ENCODE measurements at places on chromosomes 1 and 21.

DNA sequence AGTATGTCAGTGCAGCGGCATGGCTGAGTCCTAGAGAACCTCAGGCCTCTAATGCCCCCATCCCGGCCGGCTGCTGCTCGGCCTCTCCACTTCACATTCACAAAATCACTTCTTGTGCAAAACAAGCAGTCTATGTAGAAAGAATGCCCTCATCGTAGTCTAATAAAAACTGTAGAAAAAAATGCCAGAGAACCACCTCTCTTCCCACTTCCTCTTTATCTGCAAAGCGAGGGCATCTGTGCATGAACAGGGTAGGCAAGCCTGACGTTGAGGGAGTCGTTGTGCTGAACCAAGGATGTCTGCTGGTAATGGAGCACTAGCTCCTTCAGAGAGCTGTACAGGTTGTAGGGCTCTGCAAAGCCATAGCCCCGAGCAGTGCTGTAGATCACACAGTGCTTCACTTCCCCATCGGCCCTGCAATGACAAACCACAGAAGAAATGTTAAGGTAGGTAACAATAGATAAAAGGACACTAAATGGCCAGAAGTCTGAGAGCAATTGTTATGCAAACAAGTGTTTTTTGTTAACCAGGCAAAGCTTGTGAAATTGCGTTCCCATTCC, 88.9 kb downstream of the PIK3R3 start:
- no peak for DNase-seq

DNA sequence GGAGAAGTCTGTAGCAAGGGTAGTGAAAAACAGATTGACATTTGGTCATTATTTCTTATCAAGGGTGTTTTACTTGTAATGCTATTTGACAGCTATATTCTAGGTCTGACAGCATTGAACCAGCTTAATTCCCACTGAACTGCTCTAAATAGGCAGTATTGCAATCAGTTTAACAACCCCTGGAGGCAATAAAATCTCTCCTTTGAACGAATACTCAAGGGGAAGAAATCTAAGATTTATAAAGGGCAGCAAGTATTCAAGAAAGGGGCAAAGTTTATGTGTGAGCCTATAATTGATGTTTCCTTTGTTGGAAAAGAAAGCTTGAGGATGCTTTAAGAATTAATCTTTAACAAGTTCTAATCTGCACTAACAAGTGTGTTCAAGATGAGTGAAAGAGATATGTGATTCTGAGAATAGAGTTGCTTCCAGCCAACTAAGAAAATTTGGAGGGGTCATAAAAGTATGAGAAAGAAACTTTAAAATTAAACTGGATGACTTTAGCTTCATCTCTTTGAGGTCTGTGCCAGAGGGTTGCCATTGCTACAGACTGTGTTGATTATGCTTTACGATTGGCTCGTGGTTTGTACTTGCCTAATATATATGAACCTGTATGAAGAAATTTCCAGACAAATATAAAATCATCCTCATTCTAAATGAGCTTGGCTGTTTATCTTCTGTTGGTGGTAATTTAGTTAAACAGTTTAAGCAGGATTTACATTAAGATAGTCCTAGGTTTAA, 72.5 kb downstream of the ZNF326 start:
- DNase-seq = no peak

DNA sequence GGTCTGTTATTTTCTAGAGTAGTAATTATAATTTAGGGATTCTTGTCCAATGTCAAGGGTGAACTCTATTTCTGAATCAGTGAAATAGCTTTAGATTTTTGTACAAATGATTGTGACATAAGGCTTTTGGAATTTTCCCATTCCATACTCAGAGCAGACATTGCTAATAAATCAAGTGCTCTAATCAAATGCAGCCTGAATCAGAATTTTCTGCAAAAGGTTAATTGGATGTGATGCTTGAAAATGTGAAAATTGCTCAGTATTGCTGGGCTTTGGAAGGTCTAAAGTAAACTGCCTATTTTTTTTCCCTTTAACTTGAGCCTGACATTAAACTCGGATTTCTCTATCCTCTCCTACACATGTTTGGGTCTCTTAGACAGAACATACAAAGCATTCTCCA, 23.2 kb downstream of the SGIP1 start:
- DNase-seq = no peak

DNA sequence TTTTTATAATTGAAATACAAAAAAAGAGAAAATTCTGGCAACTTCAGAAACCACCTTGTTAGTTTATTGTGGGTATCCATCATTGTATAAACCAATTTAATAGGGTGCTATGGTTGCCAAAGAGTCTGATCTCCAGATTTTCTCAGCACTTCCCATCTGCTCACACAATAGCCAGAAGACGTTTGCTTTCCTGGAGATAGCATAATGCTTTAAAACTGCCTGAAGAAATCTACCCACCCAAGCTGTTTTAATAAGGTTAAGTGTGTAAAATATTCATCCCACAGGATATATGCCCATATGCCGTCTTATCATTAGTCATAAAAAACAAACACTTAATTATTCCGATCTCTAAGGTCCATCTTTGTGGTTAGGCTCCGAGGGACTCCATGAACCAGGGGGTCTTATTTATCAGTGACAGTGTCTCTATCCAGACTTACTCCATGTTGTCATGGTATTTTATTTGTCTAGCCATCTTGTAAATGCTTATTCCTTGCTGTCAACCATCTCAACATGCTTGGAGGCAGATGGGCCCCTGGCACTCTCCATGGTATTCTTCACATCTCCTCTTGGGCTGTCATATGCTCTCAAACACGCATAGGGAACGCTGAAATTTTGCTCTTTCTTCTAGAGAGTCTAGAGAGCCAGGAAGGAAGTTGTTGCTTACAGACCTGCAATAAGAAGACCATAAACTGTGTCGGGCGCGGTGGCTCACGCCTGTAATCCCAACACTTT, 58.5 kb downstream of the MAP10 start:
- DNase-seq = no peak

DNA sequence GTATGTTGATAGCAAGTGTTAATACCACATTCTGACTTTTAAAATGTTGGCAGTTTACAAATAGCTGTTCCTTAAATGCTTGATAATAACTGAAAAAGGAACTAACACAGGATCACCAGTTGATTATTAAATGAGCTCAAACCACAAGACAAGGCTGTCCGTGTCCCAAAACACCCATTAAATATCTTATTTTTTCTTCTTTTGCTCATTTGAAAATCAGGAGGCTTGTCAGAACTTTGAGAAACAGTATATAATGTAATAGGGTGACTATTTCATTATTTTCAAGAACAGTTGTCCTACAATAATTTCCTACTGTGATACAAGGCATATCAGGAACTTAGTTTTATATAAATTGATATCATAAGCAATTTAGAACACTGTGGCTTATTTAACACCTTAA, 2.7 kb downstream of the CDKN2C start:
- DNase-seq = no peak

DNA sequence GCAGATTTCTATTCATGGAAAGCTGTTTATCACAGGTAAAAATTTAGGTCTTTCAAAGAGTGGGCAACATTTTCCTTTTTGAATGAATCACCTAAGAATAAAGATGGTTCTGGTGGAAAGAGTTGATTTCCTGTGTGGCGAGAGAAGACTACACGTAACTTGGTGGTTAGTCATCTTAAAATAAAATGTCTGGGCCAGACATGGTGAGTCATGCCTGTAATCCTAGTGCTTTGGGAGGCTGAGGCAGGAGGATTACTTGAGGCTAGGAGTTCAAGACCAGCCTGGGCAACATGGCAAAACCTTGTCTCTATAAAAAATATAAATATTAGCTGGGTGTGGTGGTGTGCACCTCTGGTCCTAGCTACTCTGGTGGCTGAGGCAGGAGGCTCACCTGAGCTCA, 65.7 kb downstream of the DISP1 start:
- peak; percentile 70 for DNase-seq

GRCh38 chr1:84479998-84480397, 932 bp downstream of the RPF1 start:
- DNase-seq = no peak

DNA sequence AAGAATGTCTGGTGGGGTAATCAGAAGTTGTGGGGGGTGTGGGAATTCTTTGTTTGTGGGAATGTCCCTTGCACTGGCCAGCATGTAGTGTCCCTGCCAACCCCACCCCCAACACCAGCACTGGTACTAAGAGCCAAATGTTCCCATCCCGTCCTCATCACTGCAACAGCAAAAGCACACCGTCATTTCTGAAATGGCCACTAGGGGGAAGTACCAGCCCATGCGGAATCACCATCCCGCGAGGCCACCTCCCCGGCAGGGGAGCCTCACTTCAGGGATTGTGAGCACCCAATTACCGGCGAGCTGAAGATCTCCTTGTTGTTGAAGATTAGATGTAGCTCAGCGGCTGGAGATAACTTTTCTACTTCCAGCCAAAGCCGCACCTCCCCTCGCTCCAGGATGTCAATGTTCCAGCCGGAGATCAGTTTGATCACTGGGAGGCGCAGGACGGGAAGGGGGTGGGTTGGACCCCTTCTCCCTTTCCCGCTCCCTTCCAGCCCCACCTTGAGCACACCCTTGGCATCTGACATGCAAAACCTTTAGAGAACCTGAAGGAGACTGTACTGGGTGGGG, 41.0 kb downstream of the MYOM3 start:
- DNase-seq = peak; percentile 76

GRCh38 chr1:168917796-168918195, 188.7 kb upstream of the ATP1B1 start:
- DNase-seq = no peak

DNA sequence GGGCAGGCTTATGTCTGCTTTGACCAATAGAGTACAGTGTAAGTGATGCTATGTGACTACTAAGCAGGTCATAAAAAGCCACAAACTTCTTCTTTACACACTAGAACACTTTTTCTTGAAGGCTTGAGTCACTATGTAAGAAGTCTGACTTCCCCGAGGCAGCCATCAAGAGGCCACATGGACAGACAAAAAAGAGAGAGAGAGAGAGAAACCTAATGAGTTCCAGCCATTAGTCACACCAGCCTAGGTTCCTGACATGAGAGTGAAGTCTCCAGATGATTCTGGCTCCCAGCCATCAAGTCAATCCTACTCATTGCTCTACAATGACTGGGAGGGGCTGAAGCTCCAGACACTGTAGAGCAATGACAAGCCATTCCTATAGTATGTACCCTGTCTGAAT, 101.4 kb downstream of the LHX9 start:
- DNase-seq = peak; percentile 96

GRCh38 chr1:222561656-222562055, 13.8 kb upstream of the HHIPL2 start:
- no peak for DNase-seq

DNA sequence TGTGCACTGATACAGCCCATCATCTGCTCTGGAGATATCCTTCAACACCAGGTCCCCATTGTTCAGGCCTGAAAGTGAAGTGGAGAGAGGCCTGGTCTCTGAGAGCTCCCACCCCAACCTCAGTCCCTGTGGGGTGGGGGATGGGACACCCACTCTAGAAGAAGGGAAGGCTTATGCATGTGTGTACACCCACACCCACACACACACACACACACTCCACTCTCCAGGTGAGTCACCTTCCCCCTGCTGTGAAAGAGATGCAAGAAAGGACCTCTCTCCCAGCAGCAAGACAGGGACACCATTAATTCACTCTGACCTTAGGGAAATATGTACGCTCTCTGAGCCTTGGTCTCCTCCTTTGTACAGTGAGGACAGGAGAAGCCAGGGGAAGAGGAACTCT, 5.9 kb downstream of the VSIG8 start:
- DNase-seq = peak; percentile 14

DNA sequence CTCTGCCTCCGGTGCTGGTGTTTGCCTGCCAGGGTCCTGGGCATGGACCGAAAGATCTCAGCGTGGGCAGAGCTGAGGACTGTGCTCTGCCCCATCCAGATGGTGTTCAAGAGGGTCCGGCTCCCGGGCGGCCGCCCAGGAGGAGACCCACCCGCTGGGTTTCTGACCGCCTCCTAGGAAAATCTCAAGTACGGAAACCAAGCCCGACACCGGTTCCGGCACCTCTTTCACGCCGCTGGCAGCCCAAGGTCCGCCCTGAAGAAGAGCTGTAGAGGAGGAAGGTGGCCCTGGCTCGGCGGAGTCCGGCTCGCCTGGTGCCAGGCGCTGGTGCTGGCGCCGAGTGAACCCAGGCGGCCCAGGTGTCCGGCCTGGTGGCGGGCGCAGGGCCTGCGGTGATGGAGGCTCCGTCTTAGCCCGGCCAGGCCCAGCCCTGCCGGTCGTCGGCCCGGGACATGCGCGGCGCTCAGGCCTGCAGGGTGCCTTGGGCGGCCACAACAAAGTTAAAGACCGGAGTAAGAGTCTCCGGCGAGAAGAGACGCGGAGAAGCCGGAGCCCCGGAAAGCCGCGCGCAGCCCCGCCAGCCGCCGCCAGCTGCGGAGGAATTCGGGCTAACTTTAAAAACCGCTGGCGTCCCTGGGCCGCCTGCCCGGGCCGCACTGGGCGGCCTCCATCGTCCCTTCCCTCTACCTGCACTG, 1.5 kb downstream of the GRIK3 start:
- no peak for DNase-seq

- DNase-seq = peak; percentile 85
Observed at GRCh38 chr1:206706298-206706791, 21.6 kb downstream of the MAPKAPK2 start.

DNA sequence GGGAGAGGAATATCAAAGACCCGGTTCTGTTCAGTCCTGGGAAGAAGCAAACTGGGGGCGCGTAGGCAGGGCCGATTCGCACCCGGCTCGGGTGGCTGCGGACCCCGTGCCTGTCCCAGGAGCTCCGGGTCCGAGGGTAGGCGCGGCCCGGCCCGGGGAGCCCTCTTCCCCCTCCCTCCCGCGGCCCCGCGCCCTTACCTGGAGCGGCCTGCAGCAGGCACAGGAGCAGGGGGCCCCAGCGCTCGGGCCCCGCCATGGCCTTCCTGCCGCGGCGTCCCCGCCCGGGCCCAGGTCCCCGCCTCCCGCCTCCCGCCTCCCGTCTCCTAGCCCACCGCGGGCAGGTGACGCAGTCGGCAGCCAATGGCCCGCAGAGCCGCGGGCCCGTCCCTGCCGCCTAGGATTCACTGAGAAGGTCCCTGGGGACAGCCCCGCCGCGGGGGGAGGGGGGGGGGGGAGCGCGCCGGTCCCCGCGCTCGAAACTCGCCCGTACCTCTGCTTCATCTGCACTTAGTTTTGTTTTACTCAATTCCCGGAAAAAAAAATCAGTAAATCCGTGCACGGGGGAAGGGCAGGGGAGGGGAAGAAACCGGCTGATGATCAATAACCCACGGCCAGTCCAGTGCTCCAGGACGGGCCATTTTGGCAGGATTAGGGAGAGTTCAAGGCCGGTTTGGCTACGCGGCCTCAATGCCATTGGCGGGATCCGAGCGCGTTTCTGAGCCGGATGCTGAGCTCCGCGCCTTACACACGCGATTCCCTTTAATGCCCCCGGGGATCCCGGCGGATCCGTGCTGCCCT, at the start of gene IFNLR1:
TSS of gene IFNLR1 (minus strand) at position 297 of the 798 bp plus-strand sequence. CDS start at position 256, 41 bp downstream.
- DNase-seq = no peak

DNA sequence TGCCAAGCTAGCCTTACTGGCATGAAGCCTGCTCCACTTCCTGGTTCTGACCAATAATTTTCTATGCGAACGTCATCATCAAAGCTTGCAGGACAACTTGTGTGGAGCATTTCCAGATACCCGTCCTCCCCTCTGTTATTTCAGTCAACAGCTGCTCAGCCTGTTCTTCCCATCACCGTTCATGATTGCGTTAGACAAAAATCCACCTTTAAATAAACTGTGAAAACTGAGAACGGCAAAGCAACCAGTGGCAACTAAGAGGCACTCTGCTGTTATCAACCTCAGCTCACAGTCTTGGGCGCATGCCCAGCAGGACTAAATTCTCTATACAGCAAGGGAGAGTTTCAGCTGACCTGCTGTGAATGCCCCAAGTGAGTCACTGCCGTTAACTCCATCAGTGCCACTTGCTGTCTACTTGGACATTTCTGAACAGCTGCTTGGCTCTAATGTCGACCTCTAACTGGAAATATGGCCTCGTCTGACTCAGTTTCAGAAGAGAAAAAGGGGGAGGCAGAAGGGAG, 207.4 kb upstream of the RUNX1 start:
- DNase-seq = peak; percentile 100
